ENCODE measurements at places on chromosomes 6 and 20.

GRCh38 chr20:19407736-19408135 lies 195.3 kb downstream of the SLC24A3 start:
- no peak for DNase-seq

GRCh38 chr6:40997234-40997957 lies 41.6 kb downstream of the UNC5CL start:
- no peak for DNase-seq

DNA sequence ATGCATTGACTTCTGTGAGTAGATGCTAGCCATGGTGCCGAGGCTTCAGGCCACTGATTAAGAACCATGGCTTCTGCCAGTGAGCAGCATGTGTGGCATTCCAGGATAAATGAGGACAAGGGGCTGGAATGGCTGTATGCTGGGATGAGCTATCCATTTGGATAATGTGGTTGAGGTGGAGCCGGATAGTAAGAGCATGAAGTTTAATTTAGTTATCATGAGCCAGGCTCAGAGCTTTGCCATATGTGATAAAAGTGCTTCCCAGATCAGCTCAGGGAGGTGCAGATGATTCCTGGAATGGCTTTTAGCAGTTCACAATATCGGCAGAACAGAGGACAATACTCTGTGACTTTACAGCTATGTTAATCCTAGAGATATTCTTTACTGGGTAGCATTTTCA lies 34.6 kb upstream of the RNF8 start:
- DNase-seq: no peak

- no peak for DNase-seq
Measured at GRCh38 chr6:167726043-167726621, 100.6 kb upstream of the AFDN start.

- DNase-seq: no peak
Measured at GRCh38 chr20:59920944-59921343, 12.5 kb downstream of the SYCP2 start.

- no peak for DNase-seq
Measured at GRCh38 chr6:36536873-36537547, 10.3 kb downstream of the STK38 start.

- no peak for DNase-seq
Measured at GRCh38 chr6:133577851-133578250, 311.1 kb upstream of the TCF21 start.

DNA sequence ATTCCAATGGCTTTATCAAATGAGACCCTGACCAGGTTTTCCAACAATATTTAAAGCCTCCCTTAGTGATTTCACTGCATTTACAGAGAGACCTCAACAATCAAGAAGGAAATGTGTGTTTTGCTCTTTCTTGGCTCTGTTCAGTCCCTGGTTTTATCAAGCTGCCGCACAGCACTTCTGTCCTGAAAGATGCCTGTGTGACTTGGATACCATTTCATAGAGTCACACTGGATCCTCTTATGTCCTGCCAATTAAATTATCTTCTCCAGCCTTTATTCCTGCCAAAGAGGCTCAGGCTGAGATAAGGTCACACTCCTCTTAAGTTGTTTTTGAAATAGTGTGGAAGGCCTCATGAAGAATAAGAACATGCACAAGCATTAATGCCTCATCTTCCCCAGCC lies 197.0 kb upstream of the RNF217 start:
- no peak for DNase-seq

DNA sequence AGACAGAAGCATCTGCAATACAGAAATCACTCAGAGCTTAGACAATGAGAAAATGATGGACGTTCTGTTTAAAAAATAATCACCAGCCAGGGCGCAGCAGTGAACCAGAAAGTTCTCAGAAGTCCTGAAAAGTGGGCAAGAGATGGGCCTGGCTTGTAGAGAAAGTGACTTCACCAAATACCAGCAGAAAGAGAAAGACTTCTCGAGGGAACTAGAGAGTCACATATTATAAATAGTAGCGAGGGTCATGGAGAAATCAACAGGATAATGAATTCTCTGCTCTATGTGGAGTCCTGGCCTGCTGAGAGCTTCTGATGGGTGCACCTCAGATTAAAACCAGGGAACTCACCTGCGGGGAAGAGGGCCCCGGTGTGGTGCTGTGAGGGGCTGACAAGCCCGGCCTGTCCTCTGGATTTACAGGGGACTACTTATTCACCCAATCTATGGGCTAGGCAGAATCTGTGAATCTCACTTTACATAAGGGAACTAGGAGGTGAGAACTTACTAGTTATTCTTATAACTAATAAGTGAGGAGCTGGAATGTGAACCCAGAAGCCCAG lies 5.6 kb upstream of the RAMACL start:
- no peak for DNase-seq

- no peak for DNase-seq
Measured at GRCh38 chr20:45967551-45968080, 4.4 kb downstream of the ZNF335 start.

GRCh38 chr6:143973097-143973966 lies 34.7 kb downstream of the PLAGL1 start:
- DNase-seq: no peak

- DNase-seq: no peak
Measured at GRCh38 chr6:166169549-166170421, 2.1 kb upstream of the TBXT start.

DNA sequence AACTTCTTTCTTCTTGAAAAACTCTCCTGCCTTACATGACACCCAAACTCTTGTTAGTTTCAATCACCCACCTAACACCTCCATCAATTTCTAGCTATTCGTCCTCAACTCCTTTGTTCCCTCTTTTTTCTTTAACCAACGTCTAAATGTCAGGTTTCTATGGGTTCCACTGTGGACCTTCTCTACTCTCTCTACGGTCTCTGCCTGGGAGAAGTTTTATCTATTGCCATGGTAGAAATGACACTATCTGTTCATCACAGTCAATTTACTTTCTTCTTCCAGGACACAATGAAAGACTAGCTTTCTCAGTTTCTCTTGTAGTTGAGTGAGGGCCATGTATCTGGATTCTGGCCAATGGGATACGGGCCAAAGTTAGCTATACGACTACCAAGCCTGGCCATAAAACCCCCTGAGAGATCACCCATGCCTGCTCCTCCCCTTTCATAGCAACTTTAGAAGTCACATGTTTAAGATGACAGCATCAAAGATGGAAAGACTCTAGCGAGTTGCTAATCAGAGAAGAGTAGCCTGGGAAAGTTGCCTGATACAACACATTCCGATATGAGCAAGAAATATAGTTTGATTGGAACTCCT lies 17.9 kb downstream of the RNGTT start:
- no peak for DNase-seq

DNA sequence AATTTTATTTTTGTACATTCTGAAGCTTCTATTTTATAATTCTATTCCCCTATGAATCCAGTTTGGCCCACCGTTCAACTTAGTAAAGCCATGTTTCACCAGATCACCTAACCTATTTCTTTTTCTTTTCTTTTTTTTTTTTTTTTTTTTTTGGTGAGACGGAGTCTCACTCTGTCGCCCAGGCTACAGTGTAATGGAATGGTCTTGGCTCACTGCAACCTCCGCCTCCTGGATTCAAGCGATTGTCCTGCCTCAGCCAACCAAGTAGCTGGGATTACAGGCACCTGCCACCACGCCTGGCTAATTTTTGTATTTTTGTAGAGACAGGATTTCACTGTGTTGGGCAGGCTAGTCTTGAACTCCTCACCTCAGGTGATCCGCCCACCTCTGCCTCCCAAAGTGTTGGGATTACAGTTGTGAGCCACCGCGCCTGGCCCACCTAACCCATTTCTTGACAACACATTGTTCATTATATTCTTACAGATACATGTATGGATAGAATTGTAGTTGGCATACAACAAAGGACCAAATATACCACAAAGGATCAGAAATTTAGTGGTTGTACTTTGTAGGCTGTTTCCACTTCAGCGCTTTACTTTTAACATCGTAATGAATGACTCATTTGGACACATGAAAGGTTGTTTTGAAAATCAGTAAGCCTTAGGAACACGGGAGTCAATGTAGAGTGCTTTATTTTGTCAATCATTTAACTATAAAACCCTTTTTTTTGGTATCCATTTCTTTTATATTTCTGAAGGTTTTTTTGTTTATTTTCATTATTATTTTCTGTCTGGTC lies 63.2 kb downstream of the GJA1 start:
- no peak for DNase-seq

- DNase-seq: no peak
Measured at GRCh38 chr6:42135722-42136121, 6.7 kb downstream of the C6orf132 start.

GRCh38 chr6:21087188-21087587 lies 506.4 kb upstream of the SOX4 start:
- DNase-seq: peak; percentile 38

DNA sequence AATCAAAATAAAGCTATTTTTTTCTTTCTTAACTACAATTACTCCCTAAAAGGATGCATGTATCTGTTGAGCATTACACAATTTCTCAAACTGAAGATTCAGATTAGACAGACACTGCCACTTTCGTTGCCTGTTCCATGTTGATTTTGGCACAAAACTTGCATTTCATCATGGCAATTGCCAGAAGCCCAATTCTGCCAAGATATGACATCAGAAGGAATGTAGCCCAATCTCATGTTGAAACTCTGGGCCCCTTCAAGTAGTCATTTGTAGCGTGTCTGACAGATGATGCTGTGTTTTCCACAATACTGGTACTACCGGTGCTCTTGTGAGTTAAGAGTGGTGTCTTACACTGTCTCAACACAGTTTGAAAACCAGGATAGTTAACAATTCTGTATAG lies 705.4 kb downstream of the PTPRT start:
- DNase-seq: no peak

GRCh38 chr6:84027340-84028181 lies 6.0 kb upstream of the MRAP2 start:
- no peak for DNase-seq

GRCh38 chr20:45181639-45182038 lies 6.9 kb downstream of the PI3 start:
- DNase-seq: no peak

DNA sequence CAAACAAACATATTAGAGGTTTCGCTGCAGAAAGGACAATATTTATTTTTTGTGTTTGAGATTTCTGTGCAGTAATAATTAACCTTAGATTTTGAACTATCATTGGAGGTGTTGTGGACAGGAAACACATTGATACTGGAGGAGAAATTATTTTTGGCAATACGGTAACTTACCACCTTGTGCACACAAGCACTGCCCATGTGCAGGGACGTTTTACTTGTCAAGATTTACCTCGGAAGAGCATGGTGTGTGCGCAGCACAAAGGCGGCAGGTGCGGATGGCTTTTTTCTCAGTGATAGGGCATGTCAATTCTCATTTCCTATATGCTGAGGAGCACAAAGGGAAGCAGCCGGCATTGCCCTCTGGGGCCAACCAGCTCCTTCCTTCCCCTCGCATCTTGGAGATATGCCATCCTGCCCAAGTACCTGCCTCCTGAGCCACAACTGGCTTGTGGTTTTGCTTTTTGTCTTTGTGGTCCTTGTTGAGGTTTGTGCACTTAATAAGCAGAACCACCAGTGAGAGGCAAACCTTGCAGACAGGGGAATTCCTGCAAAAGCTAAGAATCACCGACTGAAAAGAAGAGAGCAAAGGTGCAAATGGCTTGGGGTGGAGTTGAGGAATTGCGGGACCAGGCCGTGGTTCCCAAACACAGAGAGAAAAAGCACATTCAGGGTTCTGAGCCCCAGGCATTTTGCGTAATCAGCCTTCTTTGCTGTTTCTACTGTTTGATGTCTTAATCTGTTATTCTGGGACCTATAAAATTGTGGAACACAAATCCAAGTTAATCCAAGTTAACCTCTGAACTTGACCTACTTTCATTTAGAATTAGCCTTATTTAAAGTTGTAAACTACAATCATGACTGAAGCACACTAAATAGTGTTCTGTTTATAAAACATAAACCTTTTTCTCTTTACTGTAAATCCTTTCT lies 21.9 kb downstream of the SAMD5 start:
- DNase-seq: no peak

DNA sequence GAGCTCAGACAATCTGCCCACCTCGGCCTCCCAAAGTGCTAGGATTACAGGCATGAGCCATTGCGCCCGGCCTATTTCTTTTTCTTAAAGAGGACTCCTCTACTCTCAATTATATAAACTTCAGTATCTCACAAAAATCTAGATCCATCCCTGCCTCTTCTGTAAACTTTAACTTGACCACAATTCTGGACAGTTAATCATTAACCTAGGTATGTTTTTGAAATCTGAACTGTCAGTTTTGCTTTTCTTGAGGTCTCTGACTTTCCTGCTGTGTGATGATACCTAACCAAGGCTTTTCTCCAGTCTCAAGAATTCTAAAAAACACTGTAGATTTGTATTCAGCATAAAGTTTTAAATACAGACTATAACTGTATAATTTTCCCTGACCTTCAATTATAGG lies 388.2 kb upstream of the SYNCRIP start:
- no peak for DNase-seq

- no peak for DNase-seq
Measured at GRCh38 chr20:48831718-48832404, 4.1 kb upstream of the PREX1 start.

GRCh38 chr6:116387374-116387773 lies 16.6 kb downstream of the DSE start:
- DNase-seq: no peak

DNA sequence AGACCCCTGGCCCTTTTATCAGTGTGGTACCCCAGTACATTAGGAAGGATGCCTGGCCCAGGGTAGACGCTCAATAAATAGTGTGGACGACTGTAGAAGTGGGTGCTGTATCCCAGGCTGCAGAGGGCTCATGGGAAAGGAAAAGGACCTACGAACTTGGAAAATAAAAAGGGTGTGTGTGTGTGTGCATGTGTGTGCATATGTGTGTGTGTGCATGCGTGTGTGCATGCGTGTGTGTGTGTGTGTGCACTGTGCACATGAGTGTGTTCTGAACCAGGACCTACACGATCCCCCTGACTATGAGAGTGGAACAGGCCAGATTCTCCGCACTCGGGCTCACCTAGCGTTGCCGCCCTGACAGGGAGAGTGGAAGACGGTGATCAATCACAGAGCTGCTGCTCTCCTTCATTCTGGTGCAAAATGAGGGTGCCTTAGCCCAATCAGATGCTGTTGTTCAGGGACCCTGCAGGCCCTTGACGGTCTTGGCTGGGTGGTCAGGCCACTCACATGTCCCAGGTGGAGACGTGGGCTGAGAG lies 3.5 kb upstream of the UNC93A start:
- no peak for DNase-seq
